ENCODE measurements at places on chromosomes 7 and 10. TPM values are rescaled to one million over a fixed set of nuclear protein-coding genes. Genes with fewer than 3 reads are reported as not detected.

Gene NUPR2
- not detected for total RNA-seq

Gene TRIM73
- 0.88 TPM for total RNA-seq

Gene TDRD1
- total RNA-seq = not detected

Gene FANK1
- 2.3 TPM for total RNA-seq

Gene TAS2R4
- total RNA-seq = 2.1 TPM
